ENCODE measurements at places on chromosomes 3 and 15.

DNA sequence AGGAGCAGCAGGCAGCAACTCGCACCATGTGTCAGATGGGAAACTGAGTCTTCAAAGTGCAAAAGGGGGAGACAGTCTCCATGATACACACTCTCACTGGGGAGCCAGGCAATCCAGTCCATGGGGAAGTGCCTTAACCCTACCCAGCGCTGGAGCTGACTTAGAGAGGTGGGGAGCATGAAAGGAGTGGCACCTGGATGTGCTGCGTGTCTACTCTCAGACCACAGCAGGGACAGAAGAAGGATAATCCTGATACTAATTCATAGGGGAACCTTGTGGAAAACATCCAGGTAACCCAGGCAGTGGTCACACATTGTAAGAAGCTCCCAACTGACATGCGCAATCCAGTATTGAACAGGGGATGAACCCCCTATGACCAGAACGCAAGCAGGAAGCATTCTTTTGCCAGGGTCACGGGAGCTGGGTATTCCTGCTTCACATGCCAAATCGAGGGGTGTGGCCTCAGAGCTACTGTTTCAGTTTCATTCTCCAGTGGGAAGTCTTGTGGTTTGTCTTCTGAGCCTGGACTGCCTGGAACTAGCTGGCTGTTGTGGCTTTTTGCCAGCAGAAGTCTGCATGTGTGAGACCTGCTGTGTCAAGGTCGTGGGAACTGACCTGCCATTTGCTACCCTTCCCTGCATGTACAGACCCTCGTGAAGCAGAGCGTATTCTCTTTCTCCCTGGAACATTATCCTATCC is 367.6 kb upstream of the NDN start:
- peak; percentile 87 for DNase-seq

GRCh38 chr3:49302613-49303012 is 25.6 kb upstream of the C3orf62 start:
- DNase-seq: no peak

- no peak for DNase-seq
Measured at GRCh38 chr3:21426920-21427319, 324.1 kb downstream of the ZNF385D start.

- DNase-seq: peak; percentile 39
Measured at GRCh38 chr15:65132878-65133547, 595 bp downstream of the PDCD7 start.

GRCh38 chr15:75234191-75234810 is 23.8 kb upstream of the GOLGA6C start:
- DNase-seq: no peak

GRCh38 chr3:46926871-46927717 is 49.5 kb downstream of the CCDC12 start:
- DNase-seq: no peak

DNA sequence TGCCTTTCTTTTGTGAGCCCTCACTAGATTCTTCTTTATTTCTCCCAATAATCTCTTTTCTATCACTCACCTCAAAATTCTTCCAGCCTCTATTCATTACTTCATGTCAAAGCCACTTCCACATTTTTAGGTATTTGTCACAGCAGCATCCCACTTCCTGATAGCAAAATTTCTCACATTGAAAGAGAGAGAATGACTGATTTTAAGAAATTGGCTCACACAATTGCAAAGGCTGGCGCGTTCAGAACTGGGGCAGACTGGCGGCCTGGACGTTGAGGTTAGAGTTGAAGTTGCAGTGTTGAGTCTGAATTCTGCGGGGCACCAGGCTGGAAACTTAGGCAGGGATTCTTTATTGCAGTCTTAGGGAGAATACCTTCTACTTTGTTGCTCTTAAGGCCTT is 117.9 kb downstream of the LRRC28 start:
- DNase-seq: no peak

- DNase-seq: no peak
Measured at GRCh38 chr3:45582430-45582829, 12.1 kb upstream of the LIMD1 start.

DNA sequence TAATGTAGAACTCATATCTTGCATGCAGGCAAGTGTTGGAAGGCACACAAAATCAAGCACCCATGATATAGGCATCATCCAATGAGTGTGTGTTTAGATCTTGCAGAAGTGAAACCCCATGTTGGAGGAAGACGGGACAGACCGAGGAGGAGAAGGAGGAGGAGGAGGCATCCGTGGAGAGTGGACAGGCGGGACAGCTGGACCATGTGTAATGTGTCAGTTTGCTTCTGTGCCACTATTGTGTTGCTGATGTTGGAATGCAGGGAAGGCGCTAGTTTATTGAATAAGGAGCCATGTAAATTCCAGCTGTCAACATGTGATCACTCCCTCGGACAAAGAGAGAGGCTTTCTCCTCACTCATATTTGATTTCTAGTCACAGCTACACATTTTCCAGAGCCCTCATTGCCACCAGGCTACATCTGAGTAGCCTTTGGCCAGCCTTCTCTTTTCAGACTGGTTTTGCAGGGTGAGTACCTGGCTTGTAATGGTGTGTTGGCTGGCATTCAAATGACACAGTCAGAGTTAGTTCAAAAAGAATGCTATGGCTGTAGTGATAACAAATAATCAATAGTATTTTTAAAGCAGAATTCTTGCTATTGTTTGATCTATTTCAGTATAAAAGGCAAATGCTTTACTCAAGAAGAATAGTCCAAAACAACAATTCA is 1037.6 kb upstream of the NR2F2 start:
- no peak for DNase-seq

GRCh38 chr3:4710191-4710590 is 217.0 kb downstream of the ITPR1 start:
- DNase-seq: no peak

GRCh38 chr15:68252925-68253534 is 23.5 kb upstream of the CLN6 start:
- peak; percentile 64 for DNase-seq

DNA sequence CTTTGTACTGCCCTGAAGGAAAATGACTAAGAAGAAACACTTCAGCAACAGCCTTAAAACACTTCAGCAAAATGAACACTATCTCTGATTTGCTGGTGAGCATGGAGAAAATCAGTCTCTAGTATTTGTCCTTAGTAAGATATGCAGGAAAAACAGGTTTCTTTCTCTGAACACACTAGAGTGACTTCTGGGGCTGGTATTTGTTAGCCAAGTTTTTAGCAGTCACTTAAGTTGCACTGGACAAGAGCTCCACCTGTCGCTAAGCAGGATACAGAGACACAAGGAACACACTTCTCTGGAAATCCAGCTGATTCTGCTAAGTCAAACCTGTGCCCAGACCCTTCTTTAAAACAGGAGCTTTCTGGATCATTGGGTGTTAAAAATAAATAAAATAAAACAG is 65.3 kb downstream of the CHAC1 start:
- DNase-seq: no peak

DNA sequence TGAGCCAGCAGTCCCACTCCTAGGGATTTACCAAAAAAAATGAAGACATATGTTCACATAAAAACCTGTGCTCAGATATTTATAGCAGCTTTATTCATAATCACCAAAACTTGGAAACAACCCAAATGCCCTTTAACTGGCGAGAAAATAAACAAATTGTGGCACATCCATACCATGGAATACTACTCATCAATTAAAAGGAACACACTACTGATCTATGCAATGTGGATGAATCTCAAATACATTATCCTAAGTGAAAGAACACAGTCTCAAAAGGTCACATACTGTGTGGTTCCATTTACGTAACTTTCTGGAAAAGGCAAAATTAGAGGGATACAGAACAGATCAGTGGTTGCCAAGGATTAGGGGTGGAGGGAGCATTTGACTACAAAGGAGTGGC is 394.5 kb downstream of the SHQ1 start:
- no peak for DNase-seq

GRCh38 chr15:70289191-70289955 is 191.7 kb upstream of the TLE3 start:
- no peak for DNase-seq

DNA sequence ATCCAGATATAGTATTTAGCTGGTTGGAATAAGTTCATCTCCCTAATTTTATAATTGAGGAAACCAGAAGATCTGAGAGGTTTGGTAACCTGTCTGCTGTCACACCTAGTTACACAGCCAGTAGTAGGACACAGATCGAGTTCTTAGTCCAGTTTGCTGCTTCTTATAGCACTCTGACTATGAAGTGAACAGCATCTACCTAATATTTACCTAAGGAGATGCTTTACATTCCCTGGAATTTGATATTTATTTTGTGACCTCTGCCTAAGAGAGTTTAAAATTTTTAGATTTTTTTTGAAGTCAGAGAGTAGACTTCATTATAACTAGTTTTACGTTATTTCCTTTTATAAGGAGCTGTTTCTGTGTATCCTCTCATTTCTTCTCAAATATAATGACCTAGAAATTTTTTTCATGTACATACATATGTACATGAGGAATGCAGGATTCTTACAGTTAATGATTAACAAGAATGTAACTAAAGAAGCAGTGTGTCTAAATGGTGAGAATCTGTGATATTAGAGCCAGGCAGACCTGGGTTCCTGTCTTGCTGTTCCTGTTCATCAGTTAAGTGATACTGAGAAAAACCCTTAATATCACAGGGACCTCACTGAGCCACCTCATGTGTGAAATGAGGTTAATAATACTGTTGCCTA is 4.3 kb downstream of the ARHGEF26 start:
- no peak for DNase-seq

DNA sequence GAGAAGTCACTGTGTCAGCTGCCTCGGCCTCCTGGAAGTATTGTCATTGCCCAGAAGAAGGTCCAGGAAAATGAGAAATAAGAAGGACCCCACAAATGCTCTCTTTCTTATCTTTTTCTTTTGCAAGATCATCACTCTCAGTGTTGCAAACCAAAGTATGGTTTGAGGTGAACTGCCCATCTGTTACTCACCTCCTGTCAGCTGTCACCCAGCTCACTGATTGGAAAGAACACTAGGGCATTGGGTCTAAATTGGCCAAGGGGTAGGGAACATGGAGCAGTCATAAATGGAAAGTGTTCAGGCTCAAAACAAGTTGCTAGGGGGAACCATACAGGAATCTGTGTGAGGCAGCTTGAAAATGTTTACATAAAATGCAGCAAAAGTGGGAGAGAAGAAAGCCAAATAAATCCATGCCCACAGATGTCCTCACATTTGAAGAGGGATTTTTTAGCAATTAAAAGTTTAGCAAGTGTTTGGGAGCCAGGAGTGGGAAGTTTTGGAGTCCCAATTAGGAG is 431.2 kb upstream of the THBS1 start:
- no peak for DNase-seq

- peak; percentile 74 for DNase-seq
Measured at GRCh38 chr15:38696109-38696727, 131.6 kb upstream of the RASGRP1 start.

DNA sequence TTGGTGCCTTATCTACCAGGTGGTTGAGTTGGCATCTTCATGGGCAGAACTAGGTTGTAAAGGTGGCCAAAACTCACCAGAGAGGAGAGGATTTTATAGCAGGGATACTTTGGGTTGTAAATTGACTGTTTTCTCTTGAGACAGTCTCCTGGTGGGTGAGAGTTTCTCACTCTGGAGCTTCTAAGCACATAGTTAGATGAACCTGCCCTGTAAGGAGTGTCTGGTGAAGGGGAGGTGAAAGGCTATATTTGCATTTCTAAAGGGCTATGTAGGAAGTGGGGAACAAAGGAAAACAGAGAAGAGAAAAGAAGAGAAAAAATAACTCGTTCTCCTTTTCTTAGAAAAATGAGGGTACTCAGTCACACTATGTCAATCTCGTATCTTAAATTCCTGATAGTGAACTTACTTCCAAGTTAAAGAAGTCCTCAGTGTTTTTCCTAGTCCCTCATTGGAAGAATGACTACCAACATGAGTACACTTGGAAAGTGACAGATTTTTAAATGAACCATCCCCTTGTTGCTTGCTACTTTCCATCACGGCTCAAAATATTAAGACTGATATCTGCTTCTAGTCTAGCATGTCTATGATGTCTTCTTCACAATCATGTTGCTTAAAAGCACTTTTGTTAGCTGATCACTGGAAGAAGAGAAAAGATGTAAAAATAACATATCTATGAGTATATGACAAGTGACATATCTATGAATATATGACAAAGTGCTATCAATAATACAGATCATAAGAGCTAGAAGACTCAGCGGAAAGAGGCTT is 113.8 kb upstream of the P2RY1 start:
- DNase-seq: no peak

- DNase-seq: peak; percentile 68
Measured at GRCh38 chr15:62976301-62976881, 66.2 kb upstream of the TPM1 start.

DNA sequence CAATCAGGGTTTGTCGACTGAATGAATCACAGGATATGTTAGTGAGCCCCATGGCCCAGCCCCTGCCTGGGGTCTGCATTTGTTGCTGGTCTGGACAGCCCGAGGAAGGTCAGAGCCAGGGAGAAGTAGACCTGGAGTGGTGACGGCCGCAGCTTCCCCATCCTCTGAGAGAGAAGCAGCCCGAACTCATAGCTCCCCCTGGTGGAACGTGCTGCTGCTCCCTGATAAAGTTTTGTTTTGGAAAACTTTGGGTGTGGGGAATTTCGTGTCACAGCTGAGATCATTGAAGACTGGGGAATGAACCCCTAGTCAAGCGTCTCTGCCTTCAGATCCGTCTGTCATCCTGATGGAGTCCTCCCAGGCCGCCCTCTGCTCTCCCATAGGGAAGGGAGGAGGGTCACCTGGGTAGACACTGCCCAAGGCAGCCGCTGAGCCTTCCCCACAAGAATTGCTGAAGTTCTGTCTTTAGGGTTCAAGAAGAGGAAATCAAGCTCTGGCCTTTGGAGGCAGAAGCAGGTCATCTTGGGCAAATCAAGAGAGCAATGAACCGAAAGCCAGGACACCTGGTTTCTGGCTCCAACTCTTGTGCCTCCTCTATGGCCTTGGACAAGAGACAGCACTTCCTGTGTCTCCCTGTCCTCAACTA is 60.5 kb downstream of the GLDN start:
- peak; percentile 70 for DNase-seq

GRCh38 chr3:180804916-180805315 is 107.6 kb upstream of the FXR1 start:
- DNase-seq: peak; percentile 59
